SK-N-SH (cell line): ENCODE measurements at places on chromosomes 1 and 21.

DNA sequence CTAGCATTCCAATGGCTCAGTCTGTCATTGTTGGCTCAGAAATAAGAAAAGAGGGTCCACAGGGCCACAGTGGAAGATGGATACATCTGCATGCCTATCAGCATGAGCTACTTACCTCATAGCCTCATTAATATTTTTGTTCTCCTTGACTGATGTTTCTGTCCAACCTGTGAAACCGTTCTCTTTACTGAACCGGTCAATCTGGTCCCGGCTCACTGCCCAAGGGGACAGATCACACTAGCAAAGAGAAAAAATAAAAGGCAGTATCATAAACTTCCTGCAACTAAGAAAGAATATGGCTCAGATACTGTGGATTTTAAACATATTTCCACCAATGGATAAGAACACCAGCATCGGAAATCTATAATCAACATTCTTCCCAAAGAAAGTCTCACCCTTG, 4.7 kb downstream of the RAB29 start:
- no peak for DNase-seq

DNA sequence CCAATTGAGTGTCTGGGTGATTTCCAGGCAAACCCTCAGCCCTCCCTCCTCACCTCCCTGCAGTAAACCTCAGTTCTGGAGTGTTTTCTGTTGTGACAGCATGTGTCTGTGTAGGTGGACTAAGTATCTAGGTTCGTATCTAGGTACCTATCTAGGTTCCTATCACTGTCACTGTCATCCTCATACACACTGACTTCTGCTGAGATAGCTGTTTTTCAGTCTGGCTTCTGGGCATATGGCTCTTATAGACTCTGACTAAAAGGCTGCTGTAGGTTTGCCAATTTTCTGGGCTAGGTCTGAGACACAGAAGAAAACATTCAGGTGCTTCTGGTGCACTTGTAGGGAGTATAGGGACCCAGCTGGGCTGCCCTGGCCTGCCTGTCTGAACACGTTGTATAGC, 8.1 kb upstream of the TRIM67 start:
- no peak for DNase-seq

GRCh38 chr1:227948493-227949260, 945 bp upstream of the WNT9A start:
- peak; percentile 40 for DNase-seq

DNA sequence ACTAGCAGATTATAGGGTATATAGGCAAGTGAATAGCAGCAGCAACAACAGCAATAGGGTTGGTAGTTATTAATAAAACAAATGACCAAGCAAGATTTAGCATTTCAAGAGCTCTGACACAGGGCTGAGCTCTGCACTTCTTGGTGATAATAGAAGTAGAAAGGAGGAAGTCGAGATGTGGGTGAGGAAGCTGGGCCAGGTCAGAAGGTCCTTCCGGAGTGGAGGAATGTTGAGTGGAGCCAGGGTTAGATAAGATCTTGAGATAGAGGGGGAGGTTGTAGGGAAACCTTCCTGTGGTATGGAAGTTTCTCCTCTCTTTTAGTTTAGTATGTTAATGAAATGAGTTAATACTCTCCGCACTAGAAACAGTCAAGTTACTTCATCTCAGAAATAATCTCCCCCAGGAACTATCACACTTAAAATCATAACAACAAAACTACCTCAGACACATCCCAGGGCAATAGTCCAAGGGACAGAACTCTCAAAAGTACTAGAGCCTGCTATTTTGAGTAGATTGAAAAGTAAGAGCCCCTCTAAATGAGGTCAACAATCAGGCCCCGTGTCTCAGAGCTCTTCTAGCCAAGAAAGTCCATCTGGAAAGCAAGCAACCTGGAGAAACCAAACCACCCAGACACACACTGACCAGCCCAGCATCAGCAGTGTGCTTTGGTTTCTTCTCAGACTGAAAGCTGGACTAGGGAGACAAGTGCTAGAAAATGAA, 45.4 kb upstream of the ATP1B1 start:
- DNase-seq: no peak

- DNase-seq: no peak
Observed at GRCh38 chr21:39096754-39097153, 86.5 kb downstream of the PSMG1 start.

GRCh38 chr1:8925406-8925805, 20.3 kb upstream of the CA6 start:
- DNase-seq: no peak

DNA sequence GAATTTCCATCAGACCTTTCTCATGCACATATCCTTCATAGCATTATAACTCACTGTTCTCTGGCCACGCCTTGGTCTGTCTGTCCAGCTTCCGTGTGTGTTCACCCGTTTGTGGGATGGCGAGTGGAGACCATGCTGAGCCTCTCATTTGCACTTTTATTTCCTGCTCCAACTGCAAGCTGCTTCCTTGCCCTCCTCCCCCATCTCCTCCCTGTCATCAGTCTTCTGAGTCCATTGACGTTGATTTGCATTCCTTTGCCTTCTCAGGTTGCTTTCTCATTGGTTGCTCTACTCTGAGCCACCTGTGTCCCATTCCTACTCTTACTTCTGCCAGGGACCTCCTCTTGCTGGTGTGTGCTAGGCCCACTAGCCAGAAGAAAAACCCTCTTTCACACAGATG, 146.4 kb downstream of the NOS1AP start:
- no peak for DNase-seq

GRCh38 chr21:39918558-39918957, 51.3 kb downstream of the PCP4 start:
- DNase-seq: no peak

DNA sequence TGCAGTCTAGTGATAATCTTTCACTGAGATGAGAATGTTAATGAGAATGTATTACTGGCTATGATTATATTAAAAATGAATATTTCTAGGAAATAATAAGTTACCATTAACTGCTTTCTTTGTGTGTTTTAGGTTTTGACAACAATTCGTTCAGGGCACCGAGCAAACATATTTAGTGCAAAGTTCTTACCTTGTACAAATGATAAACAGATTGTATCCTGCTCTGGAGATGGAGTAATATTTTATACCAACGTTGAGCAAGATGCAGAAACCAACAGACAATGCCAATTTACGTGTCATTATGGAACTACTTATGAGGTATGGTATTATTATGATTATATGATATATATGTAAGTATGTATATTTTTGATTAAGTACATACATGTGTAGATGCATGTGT, 37.8 kb upstream of the MPC2 start:
- DNase-seq: no peak

DNA sequence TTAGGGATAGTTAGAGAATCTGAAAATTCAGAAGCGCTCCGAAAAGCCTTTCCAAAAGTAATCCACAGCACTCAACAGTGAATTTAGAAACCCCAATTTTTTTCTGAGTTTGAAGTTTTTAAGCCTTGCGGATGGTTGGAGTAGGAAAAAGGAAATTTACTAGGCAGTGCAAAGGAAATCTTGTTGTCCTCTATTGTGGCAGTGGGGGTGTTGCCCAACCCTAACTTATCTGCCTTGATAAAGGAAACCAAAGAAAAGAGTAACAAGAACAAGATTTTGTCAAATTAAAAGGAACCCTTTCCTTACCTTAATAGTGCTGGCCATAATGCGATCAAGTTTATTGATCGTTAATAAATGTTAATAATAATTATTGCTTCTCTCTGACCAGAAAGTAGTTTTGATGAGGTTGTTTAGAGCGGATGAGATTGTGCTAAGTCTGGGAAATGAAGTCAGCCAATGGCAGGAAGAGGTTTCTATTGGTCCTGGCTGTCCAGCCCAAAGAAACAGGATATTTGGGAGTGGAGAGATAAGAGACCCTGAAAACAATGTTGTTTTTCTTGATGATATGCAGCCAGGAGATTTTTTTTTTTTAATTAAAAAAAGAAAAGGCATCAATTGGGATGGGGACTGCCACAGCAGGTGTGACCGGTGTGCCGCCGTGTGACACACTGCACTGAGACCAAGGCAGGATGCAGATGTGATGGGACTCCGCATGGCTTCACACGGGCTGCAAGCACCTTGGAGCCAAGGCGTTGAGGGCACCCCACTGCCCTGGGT, at the start of gene ERG:
TSS of gene ERG (minus strand) at position 421 of the 777 bp plus-strand sequence. CDS start at position 324, 97 bp downstream.
- DNase-seq: no peak

GRCh38 chr1:9084906-9085305, 15.5 kb upstream of the SLC2A5 start:
- no peak for DNase-seq

DNA sequence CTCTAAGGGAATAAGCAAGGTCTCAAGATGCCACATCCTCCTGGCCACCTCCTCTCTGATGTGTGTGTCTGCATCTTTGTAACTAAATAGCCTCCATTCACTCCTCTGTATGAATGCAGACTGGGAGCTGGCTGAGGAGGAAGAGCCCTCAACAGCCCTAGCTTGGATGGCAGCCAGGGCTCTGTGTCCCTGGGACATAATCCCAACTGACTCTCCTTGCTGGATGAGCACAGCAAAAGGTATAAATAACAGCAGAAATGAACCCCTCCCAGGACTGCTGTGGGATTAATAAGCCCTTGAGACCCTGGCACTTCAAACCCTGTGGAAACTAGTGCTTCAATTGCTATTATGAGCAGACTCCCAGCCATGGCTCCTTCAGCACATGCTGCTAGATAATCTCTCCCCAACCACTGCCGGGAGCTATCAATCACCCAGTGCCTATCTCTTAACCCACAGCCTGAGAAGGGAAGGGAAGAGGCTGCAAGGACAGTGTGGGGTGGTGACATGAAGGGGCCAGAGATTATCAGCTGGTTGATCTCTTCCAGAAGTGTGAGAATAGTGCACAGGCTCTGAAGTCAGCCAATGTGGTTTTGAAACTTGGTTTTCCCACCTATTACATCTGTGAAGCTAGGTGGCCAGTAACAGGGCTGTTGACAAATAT, 152.2 kb downstream of the TNR start:
- DNase-seq: peak; percentile 52

DNA sequence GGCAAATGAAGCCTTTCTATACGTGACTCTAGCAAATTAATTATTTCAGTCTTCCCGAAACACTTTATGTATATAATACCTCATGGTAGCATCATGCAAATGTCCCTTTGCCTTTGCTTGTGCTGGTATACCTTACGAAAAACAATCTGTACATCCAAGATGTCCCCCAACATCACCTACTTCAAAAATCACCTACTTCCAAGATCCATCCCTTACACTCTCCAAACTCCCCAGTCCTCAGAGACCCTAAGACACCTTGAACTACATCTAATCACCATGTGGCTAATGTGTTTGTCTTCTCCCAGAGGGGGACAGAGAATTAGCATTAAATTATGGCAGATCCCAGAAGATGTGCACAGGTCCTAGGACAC, 46.5 kb upstream of the CRNN start:
- no peak for DNase-seq

DNA sequence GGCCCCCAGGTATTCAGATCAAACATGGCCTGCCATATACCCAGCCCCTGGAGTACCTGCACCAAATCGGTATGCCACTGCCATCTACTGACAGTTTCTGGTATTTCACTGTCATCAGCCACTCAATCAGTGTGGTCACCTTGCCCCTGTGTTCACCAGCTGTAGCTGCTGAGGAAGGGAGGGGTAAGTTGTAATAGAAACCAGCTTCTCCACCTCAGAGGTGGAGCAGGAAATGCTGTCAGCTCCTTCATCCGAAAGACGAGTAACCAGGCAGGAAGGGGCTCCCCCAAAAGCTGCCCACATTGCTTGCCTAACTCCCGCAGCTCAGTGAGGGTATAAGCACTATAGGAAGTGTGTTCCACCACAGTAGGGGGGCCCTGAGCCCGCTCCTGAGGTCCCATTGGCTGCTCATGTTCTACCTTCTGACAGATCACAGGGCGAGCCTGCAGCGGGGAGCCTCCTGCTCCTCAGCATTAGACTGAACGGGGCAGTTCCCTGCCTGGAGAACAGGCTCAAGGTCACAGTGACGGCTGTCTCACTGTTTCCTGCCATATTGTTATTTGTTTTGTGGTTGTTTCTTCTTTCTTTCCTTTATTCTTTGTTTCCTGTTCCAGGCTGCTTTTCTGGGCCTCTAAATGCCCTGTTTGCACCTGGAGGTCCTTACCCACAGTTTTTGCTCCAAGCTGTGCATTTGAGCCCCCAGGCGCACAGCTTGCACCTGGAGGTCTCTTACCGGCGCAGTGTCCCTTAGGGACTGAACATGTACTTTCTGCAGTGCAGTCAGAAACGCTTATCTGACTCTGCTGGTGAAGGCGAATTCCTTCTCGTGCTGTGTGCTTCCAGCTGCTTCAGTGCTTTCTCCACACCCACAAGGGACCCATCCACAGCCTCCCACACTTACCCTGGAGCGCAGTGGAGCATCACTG, 1638.3 kb downstream of the MRPL39 start:
- peak; percentile 47 for DNase-seq

GRCh38 chr1:55359611-55360010, 144.4 kb upstream of the USP24 start:
- no peak for DNase-seq

DNA sequence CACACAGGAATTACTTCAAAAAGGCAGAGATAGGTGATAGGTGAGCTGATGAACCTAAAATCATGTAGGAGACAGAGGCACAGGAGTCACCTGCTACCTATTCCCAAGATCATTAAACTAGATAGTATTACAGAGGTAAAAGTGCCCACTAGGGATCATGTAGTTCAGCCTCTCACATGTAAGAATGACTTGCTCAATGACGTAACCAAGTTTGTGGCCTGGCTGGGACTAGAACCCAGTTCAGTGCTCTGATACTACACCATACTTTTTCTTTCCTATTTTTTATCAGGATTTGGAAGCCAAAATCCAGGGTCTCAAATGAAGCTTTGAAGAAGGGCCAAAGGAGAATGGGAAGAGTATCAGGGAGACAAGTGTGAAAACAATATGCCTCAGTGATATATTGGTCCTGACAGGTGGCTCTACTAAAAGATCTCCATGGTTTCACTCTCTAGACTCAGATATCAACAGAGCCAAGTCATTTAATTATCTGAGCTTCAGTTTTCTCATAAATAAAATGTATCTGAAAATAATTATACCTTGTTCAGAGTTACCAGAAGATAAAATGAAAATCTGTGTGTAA, 87.3 kb upstream of the SLFNL1 start:
- DNase-seq: no peak
